Progenitor cell of endocrine pancreas (in vitro differentiated cells): ENCODE measurements at places on chromosomes 13 and 19. TPM values are rescaled to one million over a fixed set of nuclear protein-coding genes. Genes with fewer than 3 reads are reported as not detected.

GRCh38 chr13:62663767-62664166, 1248.1 kb upstream of the PCDH20 start:
- no peak overlapping the region for H3K4me3 ChIP-seq
- H3K4me1 ChIP-seq, result peaks cover 8% of the 10 kb centered on the region
- H3K36me3 ChIP-seq, result no peaks in the 10 kb centered on the region
- DNase-seq, result no peak
- H3K27ac ChIP-seq, result no peak overlapping the region
- no peaks in the 10 kb centered on the region for H3K27me3 ChIP-seq

GRCh38 chr13:65926750-65927171, 1303.4 kb downstream of the PCDH9 start:
- H3K4me3 ChIP-seq, result no peak overlapping the region
- H3K36me3 ChIP-seq, result no peaks in the 10 kb centered on the region
- DNase-seq, result no peak

GRCh38 chr19:47002106-47002766, 17.4 kb upstream of the NPAS1 start:
- peaks cover 12% of the 10 kb centered on the region for H3K36me3 ChIP-seq
- no peak overlapping the region for H3K27ac ChIP-seq
- H3K4me1 ChIP-seq, result peaks cover 1% of the 10 kb centered on the region

GRCh38 chr13:109357751-109358471, 428.5 kb downstream of the IRS2 start:
- DNase-seq, result no peak
- H3K4me3 ChIP-seq, result no peak overlapping the region
- H3K4me1 ChIP-seq, result no peaks in the 10 kb centered on the region

DNA sequence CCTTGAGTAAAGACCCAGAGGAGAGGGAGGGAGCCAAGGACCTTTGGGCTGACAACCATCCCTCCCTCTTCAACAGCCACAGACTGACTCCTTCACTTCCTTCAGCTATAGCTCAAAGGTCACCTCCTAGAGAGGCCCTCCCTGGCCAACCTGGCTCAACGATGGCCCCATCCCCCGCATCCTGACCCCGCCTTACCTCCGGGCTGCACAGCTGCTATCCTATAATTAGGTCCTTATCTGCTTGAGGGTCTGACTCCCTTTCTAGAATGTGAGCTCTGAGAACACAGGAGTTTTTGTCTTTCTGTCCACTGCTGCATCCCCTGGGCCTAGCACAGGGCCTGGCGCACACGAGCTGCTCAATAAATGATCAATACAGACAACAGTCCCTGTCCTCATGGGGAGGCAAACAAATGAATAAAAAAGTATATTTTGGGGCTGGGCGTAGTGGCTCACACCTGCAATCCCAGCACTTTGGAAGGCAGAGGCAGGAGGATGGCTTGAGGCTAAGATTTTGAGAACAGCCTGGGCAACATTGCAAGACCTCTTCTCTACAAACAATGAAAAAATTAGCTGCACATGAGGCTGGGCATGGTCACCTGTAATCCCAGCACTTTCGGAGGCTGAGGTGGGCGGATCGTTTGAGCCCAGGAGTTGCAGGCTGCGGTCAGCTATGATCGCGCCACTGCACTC, 6.6 kb upstream of the LGALS4 start:
- peaks cover 20% of the 10 kb centered on the region for H3K4me1 ChIP-seq
- H3K27ac ChIP-seq, result peak overlapping the region; percentile 78
- H3K4me3 ChIP-seq, result peak overlapping the region; percentile 11

The FGF22 gene
- total RNA-seq, result 0.43 and 0.49 TPM in 2 replicates

GRCh38 chr13:60356970-60357369, 40.0 kb upstream of the TDRD3 start:
- no peak overlapping the region for H3K4me3 ChIP-seq
- no peak overlapping the region for H3K27ac ChIP-seq
- H3K4me1 ChIP-seq, result no peaks in the 10 kb centered on the region
- DNase-seq, result no peak

DNA sequence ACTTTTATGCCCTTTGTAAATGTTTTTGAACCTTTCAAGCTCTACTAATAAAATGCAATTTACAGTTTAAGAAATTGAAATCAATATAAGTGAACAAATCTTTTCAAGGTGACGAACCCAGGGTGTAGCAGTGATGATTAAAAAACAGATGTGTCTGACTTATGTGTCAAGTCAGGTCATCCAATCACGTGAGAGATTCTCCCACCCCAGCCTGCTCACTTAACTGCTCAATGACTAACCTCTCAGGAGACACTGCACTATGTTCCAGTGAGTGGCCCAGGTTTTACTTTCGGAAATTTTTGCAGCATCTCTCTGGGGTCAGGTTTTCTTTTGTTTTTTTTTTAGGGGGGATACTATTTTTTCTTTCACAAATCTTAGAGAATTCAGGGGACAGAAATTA, 60.7 kb downstream of the ZNF429 start:
- peaks cover 17% of the 10 kb centered on the region for H3K36me3 ChIP-seq
- H3K4me1 ChIP-seq, result peaks cover 5% of the 10 kb centered on the region
- no peak overlapping the region for H3K4me3 ChIP-seq
- H3K27ac ChIP-seq, result no peak overlapping the region
- H3K27me3 ChIP-seq, result no peaks in the 10 kb centered on the region
- no peak for DNase-seq

GRCh38 chr13:80666782-80667552, 326.0 kb upstream of the SPRY2 start:
- no peak for DNase-seq
- H3K4me3 ChIP-seq, result no peak overlapping the region

The LYPD5 gene
- not detected in 2 replicates for total RNA-seq

The KIR2DL1 gene
- not detected in 2 replicates for total RNA-seq

GRCh38 chr19:55704494-55705245, 29.6 kb downstream of the EPN1 start:
- peaks cover 7% of the 10 kb centered on the region for H3K4me1 ChIP-seq
- H3K36me3 ChIP-seq, result peaks cover 37% of the 10 kb centered on the region
- H3K27me3 ChIP-seq, result no peaks in the 10 kb centered on the region
- no peak for DNase-seq
- peak overlapping the region; percentile 50 for H3K27ac ChIP-seq

DNA sequence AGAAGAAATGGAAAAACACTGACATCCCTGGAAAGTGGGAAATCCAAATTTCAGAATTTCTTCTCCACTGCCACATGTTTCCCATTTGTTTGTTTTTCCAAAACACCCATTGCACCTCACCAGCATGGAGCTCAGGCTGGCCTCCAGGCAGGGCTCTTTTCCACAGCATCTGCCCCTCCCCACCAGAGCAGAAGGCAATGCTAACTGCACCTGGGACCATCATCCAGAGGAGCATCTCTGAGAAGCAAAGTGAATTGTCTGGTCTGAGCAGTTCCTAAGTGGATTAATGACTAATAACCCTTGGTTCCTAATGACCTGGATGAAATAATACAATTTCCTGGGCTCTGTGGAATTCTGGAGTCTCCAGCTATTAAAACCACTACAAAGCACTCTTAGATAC, 8.8 kb upstream of the CYSLTR2 start:
- H3K4me3 ChIP-seq, result no peak overlapping the region
- H3K36me3 ChIP-seq, result no peaks in the 10 kb centered on the region
- no peak overlapping the region for H3K27ac ChIP-seq
- peaks cover 9% of the 10 kb centered on the region for H3K4me1 ChIP-seq
- no peak for DNase-seq
- H3K27me3 ChIP-seq, result no peaks in the 10 kb centered on the region

GRCh38 chr19:19105365-19106055, 32.8 kb downstream of the TMEM161A start:
- peaks cover 9% of the 10 kb centered on the region for H3K27me3 ChIP-seq
- H3K4me1 ChIP-seq, result peaks cover 8% of the 10 kb centered on the region
- H3K36me3 ChIP-seq, result peaks cover 4% of the 10 kb centered on the region
- peak; percentile 42 for DNase-seq
- peak overlapping the region; percentile 76 for H3K4me3 ChIP-seq

The FCER2 gene
- total RNA-seq, result not detected in 2 replicates

DNA sequence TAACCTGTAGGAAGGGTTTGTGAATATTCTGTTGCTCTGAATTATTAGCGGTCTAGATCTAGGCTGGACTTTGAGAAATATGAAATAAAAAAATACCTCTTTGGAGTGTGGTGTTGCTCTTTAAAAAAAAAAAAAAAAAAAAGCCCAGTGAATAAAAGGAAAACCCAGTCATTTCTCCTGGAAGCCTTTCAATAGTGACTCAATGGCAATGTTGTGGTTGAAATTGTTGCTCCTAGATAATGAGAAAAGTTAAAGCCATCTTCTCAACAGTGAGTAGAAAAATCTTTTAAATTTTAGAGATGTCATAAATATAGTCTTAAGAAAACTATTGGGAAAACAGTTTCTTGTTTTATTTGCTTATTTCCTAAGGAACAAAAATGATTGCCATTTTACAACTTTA, 135.3 kb downstream of the RFC3 start:
- no peak for DNase-seq
- H3K4me1 ChIP-seq, result no peaks in the 10 kb centered on the region
- no peak overlapping the region for H3K27ac ChIP-seq
- no peak overlapping the region for H3K4me3 ChIP-seq
- H3K27me3 ChIP-seq, result no peaks in the 10 kb centered on the region

GRCh38 chr19:28520998-28521568, 691.9 kb downstream of the UQCRFS1 start:
- no peak for DNase-seq
- H3K36me3 ChIP-seq, result no peaks in the 10 kb centered on the region
- no peak overlapping the region for H3K4me3 ChIP-seq

- no peak overlapping the region for H3K4me3 ChIP-seq
- H3K36me3 ChIP-seq, result no peaks in the 10 kb centered on the region
- no peak for DNase-seq
- peaks cover 4% of the 10 kb centered on the region for H3K4me1 ChIP-seq
- no peak overlapping the region for H3K27ac ChIP-seq
These were observed 4.3 kb downstream of the LGALS14 start for GRCh38 chr19:39708594-39708993.

The GPR4 gene
- not detected in 2 replicates for total RNA-seq

GRCh38 chr19:3359919-3360420, 6.4 kb upstream of the NFIC start:
- no peak for DNase-seq
- H3K4me3 ChIP-seq, result no peak overlapping the region
- H3K27ac ChIP-seq, result no peak overlapping the region

DNA sequence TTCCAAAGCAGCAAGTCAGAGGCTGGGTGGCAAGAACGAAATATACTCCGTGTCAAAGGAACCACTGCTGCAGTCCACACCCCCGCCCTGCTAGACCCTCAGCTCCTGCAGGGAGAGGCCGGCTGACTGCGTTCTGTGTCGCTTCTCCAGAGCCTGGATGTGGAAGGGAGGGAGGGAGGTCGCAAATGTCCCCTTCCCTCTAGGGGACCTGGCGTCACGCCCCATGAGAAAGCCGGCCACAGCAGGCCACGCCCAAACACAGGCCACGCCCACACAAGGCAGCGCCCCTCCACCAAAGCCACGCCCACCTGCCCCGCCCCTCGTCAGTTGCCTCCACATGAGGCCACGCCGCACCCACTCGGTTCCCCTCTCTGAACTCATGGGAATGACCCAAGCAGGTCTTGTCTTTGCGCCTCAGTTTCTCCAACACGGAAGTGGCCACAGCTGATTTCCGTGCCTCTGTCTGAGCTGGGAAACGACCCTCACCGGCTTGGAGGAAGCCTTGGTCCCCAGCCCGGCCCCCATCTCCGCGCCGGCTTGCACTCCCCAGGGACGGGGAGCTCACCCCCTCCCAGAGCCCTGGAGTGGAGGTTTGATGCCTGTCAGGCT, 38.4 kb upstream of the TCF3 start:
- H3K27ac ChIP-seq, result no peak overlapping the region
- H3K4me3 ChIP-seq, result no peak overlapping the region
- peaks cover 36% of the 10 kb centered on the region for H3K27me3 ChIP-seq
- H3K4me1 ChIP-seq, result no peaks in the 10 kb centered on the region

The REEP6 gene
- 16.0 and 16.6 TPM in 2 replicates for total RNA-seq

DNA sequence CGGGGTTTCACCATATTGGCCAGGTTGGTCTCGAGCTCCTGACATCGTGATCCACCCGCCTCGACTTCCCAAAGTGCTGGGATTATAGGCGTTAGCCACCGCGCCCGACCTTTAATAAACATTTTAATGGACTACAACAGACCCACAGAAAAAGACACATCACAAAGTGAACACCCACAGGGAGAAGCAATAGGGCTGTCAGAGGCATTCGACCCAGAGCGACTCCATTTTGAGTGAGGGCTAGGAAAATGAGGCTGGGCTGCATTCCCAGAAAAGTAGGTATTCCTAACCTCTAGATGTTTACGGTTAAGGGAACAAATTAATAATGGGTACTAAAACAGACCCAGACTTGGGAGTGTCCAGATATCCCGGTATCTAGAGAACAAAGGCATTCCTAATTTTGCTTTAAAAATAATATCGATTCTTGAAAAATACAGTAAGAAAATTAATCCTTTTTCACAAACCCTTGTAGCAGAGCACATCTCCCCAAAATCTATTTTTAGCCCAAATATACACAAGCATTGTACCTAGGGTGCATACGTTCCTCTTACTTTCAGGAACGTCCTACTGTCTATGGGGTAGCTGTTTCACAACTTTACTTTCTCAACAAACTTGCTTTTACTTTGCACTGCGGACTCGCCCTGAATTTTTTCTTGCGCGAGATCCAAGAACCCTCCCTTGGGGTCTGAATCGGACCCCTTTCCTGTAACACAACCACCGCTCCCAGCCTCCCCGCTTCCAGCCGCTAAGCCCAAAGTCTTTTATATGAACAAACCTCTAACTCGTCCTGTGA, 811 bp upstream of the ZNF8 start:
- H3K4me3 ChIP-seq, result peak overlapping the region; percentile 97
- H3K36me3 ChIP-seq, result peaks cover 30% of the 10 kb centered on the region
- peak overlapping the region; percentile 97 for H3K27ac ChIP-seq
- DNase-seq, result no peak

The ALOX5AP gene
- not detected in 2 replicates for total RNA-seq

GRCh38 chr19:48394331-48395169, 1.1 kb downstream of the GRIN2D start:
- H3K4me1 ChIP-seq, result peaks cover 8% of the 10 kb centered on the region
- peaks cover 59% of the 10 kb centered on the region for H3K27me3 ChIP-seq
- H3K4me3 ChIP-seq, result no peak overlapping the region
- DNase-seq, result no peak
- H3K36me3 ChIP-seq, result no peaks in the 10 kb centered on the region
- no peak overlapping the region for H3K27ac ChIP-seq

DNA sequence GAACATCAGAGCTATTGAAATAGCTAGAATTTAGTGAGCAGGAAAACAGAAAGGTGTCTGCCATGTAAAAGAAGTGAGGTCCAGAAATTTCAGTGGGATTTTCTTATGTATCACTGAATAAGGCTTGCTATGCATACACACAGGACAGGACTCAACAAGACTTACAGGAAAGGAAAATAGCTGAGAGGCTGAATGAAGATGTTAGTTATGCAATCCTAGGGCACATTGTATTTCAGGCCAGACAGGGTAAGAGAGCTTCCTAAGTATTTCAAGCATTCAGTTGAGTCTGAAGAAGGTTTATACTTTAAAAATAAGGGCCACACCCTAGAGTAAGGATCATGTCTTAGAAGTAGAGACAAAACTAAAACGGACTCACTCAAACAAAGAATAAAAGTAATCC, 419.9 kb upstream of the PRR20A start:
- DNase-seq, result no peak
- no peak overlapping the region for H3K27ac ChIP-seq
- H3K4me1 ChIP-seq, result no peaks in the 10 kb centered on the region
- no peaks in the 10 kb centered on the region for H3K36me3 ChIP-seq
- no peak overlapping the region for H3K4me3 ChIP-seq

The RHPN2 gene
- total RNA-seq, result 33.9 and 40.2 TPM in 2 replicates

The FUT1 gene
- total RNA-seq, result 5.4 and 6.9 TPM in 2 replicates
